Left lobe of liver (tissue), 2 donors: ENCODE measurements at places on chromosomes 5 and 9. TPM values are rescaled to one million over a fixed set of nuclear protein-coding genes. Genes with fewer than 3 reads are reported as not detected.

The PCDHA12 gene
- total RNA-seq: 0.08 TPM

The RMND5B gene
- total RNA-seq: 22.9 TPM

The SAXO1 gene
- total RNA-seq: not detected

The IRX2 gene
- not detected for total RNA-seq

The ENTPD8 gene
- total RNA-seq: 9.0 TPM

The ZNF618 gene
- total RNA-seq: 5.7 TPM

The CSF1R gene
- total RNA-seq: 15.2 TPM

The WASHC1 gene
- 4.9 TPM for total RNA-seq

The CEL gene
- 7.7 TPM for total RNA-seq

The ARSI gene
- 0.43 TPM for total RNA-seq

The NTRK2 gene
- total RNA-seq: 0.38 TPM

The FAM81B gene
- total RNA-seq: not detected

The PCDHGB6 gene
- 2.3 TPM for total RNA-seq

The ORM2 gene
- 4,103 TPM for total RNA-seq

The RELL2 gene
- total RNA-seq: 0.96 TPM

The FAM120A gene
- total RNA-seq: 72.2 TPM

The SPINK1 gene
- total RNA-seq: 20.0 TPM

The ANKRD31 gene
- total RNA-seq: not detected

The OR13J1 gene
- not detected for total RNA-seq

The MEIKIN gene
- not detected for total RNA-seq

The TAF11L5 gene
- total RNA-seq: not detected

The MSANTD3 gene
- 7.1 TPM for total RNA-seq

The BAAT gene
- 459 TPM for total RNA-seq
